Stimulated activated CD4-positive, alpha-beta T cell treated with anti-CD3 and anti-CD28 coated beads, Interleukin-4, amount 100 ng/mL, for 1 hour (primary cell): ENCODE measurements at places on chromosomes 6 and 20.

GRCh38 chr20:33680686-33681085 is 5.5 kb downstream of the E2F1 start:
- DNase-seq = no peak

DNA sequence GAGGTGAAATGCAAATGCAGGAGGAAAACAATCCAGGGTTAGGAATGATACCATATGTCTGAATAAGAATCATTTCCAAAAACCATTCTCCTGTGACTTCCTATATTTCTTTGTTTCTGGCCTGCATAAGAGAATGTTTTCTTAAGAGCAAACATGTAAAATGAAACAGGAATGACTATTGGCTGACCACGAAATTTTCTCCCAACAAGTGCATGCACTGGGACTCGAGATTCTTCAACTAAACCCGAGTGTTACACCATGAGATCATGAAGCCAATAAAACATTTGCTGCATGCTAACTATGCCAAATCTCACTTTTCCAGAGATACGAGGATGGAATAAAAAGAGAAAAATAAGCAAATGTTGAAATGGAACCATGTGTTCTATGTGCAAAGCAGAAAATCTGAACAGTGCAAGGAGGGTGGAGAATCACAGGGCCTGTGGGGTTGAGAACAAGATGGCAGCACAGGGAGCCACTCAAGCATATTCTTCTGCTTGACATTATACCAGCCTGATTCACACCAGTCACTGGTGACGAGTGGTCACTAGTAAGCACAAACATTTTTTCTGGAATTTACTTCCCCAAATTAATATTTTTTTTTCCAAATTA is 212.2 kb upstream of the FOXA2 start:
- no peak for DNase-seq

DNA sequence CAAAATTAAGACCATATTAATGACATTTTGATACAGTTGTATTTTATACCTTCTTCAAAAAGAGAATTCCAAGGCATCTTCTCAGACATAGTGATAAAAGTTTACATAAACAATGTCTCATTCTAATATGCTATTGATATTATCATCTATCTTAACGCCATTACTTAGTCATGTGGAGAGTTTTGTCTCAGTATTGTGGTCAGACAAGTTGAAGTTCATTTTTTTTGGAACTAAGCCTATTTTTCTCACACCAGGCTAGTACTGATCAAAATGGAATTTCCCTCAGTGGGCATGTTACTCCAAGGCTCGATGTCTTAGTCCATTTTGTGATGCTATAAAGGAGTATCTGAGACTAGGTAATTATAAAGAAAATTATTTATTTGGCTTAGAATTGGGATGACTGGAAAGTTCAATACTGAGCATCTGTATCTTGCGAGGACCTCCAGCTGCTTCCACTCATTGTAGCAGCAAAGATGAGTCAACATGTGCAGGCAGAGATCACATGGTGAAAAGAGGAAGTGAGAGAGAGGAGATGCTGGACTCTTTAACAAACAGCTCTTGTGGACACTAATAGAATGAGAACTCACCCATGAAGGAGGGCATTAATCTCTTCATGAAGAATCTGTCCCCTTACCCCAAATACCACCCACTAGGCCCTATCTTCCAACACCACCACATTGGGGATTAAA is 825.5 kb upstream of the MANEA start:
- DNase-seq = no peak

DNA sequence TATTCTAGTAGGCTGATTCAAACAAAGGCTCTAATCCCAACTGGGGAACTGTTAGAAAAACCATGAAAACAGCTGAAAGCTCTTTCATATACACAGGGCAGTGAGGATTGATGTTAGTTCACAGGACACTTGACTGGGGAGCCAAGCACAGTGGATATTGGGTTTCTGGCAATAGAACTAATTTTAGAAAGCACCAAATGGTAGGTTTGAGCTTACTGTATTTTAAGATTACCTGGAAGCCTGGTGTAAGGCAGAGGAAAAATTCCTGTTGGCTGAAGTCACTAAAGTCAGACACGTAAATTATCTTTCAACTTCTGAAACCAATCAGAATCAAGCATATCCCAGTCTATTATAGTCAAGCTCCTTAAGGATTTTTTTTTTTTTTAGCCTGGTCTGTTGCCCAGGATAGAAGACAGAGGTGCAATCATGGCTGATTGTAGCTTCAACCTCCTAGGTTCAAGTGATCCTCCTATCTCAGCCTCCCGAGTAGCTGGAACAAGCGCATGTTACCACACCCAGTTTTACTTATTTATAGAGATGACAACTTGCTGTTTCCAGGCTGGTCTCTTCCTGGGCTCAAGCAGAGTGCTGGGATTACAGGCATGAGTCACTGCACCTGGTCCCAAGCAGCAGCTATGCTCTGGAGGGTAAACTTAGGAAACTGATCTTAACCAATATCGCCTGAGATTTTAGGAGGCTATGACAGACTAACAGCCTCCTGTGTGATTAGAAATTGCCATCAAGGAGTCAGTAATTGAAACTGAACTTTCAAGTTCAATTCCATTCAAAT is 32.5 kb upstream of the SYNCRIP start:
- no peak for DNase-seq

GRCh38 chr20:21826976-21827375 is 121.5 kb downstream of the PAX1 start:
- no peak for DNase-seq

DNA sequence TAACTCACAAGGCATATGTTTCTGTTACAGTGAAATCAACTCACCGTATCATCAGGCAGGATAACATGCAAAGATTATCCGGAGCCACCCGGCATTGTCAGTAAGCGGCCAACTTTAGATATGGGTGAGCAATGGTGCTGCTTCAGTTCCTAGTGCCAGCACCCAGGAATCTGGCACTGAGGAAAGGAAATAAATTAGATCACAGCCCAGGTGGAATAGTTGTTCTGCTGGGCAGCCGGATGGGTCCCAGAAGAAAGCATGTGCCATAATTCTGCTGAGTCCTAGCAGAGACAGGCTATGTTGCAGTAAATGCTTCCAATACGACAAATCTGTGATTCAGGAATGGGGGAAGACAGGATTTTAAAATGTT is 183.6 kb upstream of the SPTLC3 start:
- no peak for DNase-seq

- peak; percentile 62 for DNase-seq
These were observed 23.8 kb upstream of the BNIP5 start for GRCh38 chr6:36360241-36361054.

- no peak for DNase-seq
These were observed 242.3 kb downstream of the TBX18 start for GRCh38 chr6:84522135-84522549.

DNA sequence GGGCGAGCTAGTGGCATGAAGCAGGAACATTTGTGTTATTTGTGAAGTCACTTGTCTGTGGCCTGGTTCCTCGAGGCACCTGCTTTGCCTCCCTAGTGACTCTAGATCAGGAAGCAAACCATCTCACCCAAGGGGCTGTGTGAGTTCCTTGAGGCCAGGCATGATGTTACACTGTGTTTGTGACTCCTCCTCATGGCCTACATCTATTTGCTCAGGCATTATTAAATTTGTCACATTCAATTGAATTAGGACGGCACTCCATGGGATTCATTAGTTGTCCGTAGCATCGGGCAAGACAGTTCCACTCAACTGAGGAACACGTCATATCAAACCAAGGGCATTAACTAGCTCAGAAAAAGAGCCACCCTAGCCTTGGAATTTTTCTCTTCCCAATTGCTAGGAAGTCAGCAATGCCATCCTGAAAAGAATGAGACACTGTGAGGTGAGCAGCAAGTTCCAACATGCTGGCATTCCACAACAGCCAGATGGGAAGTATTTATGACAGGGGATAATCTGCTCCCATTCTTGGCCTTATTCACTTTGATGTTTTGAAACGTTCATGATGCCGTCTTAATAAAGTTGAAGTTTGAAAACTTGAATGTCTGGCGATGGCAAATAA is 17.2 kb downstream of the TMEM200A start:
- no peak for DNase-seq

GRCh38 chr20:52895701-52896100 is 76.5 kb upstream of the TSHZ2 start:
- DNase-seq = no peak

DNA sequence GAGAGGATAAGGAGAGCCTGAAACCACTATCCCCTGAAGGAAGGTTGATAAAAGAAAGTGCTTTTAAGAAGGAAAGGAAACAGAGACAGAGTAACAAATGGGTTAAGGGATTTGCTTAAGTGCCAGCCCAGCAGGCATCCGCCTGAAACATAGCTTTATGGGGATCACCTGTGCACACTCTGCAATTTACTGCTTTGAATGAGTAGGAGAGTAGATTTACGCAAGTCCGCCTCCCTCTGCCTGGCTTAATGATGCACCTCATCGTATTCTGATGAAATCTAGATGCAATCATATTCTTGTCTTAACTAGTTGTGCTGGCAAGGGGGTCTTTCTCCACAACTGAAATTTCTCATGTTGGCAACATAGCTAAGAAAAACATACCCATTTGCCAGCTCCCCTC is 101.1 kb upstream of the ID4 start:
- no peak for DNase-seq

DNA sequence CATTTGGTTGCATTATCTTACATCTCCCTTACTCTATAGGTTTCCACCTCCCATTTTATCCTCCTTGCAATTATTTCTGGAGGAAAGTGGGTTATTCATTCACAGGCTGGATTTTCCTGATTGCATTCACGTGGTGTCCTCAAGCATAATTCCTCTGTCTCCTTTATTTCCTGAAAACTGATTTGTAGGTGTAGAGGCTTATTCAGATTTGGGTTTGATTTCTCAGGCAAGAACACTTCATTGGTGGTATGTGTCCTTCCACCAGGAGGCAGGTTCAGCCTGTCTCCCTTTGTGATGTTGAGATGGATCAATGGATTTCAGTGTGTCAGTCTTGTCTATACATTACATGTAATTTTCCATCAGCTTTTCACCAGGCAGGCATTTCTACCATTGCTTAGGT is 17.3 kb downstream of the DNPH1 start:
- DNase-seq = no peak

DNA sequence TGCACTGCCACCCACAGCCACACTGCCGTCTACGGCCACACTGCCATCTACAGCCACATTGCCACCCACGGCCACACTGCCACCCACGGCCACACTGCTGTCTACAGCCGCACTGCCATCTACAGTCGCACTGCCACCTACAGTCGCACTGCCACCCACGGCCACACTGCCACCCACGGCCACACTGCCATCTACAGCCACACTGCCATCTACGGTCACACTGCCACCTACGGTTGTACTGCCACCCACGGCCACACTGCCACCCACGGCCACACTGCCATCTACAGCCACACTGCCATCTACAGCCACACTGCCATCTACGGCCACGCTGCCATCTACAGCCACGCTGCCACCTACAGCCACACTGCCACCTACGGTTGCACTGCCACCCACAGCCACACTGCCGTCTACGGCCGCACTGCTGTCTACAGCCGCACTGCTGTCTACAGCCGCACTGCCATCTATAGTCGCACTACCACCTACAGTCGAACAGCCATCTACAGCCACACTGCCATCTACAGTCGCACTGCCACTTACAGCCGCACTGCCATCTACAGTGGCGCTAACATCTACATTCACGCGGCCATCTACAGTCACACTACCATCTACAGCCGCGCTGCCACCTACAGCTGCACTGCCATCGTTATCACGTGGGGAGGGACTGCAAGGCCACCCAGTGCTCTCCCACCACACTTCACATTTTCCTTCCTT is 154.6 kb upstream of the AFDN start:
- DNase-seq = no peak

DNA sequence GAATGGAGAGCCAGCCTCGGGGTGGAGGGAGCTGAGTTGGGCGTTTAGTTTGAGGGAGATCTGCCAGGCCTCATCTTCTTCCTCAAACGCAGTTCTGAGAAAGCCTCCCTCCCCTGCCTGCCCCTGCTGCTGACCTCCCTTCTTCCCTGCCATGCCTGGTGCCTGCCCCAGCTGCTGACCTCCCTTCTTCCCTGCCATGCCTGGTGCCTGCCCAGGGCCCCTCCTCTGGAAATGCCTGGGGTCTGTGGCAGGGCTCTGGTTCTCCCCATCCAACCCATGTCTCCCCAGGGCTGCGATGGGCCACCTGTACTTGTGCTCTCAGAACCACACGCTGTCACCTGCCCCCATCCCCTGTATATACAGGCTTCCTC is 114.6 kb downstream of the VEGFA start:
- DNase-seq = no peak

DNA sequence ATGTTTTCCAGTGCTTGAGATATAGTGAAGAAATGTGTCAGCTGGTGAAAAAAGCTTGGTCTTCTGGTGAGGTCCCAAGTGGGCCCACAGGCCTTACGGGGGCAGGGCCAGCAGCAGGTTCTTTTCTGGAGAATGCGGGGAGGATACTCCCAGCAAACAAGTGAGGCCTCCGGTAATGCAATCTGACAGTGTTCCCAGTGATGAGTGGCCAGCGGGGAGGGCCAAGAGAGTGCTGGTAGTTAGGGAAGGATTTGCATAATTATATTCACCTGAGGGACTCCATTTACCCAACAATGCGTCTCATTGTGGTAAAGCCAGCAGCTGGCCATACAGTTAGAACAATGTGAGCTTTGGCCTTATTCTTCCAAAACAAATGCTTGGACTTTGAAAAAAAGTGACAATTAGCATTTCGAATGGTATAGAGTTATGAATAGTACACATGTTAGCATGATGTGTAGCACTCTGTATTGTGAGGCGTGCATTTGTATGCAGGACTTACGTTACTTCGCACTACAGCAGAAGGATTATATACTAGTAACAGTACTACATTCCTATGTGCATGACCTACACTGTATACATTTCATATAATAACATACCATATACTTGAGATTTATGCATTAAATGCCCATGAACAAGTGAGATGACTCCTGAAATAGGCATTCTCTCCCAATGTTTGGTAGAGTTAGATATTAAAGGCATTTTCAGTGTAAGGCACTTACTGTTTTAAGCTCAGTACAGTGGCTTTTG is 69.8 kb downstream of the MYB start:
- DNase-seq = no peak

DNA sequence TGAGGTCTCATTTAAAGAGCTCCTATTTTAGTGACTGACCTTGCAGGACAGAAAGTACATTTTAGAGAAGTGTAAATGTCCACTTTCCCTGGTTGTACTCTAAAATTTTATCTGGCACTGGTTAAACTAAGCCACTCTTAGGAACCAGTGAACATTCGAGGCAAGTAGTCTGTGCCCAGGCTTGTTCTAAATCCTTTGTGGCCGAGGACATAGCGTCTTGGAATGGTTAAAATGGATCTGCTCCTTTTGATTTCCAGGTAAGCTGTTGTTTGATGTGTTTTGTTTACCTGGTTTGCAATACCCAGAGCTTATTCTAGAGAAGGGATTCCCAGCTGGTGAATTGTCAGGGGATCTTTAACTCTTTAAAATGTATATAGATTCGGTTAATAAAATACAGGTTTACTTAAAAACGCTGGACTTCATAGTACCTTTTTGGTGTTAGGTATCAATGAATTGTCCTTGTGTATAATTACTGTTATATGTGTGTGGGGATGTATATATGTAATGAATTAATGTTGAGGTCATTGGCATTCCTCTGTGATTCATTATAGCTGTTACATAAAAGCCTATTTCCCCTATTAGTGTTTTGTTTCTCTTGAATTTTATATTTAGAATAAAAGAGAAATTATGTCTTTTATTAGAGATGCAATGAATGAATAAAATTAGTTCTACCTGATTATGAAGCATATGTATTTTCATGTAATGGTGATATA is 15.8 kb downstream of the SNX9 start:
- no peak for DNase-seq
